HepG2 (cell line): ENCODE measurements at places on chromosomes 2 and 18. TPM values are rescaled to one million over a fixed set of nuclear protein-coding genes. Genes with fewer than 3 reads are reported as not detected.
A peak's percentile ranks its signal among the peaks of the same experiment; 100 is the strongest.

GRCh38 chr18:5582076-5582475, 38.3 kb upstream of the EPB41L3 start:
- no peak for DNase-seq

DNA sequence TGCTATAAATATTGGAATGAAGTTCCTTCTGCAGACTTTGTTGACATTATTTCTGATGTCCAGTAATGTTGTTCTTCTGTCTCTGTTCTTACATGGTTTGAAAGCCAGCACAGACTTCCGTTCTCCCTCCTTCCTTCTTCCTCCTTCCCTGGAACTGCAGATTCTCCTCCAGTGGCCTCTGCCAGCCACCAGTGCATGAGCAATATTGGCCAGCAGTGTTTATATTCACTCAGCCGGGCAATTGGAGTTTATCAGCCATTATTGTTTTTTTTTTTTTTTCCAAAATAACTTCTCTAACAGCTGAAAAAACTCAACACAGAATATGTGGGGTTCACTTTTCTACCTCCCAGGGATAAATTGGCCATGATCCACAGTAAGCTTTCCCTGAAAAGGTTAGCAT, 86.8 kb downstream of the ADCYAP1 start:
- no peak for DNase-seq

- peak; percentile 55 for DNase-seq
Measured at GRCh38 chr2:223901854-223902253, 43.3 kb downstream of the WDFY1 start.

DNA sequence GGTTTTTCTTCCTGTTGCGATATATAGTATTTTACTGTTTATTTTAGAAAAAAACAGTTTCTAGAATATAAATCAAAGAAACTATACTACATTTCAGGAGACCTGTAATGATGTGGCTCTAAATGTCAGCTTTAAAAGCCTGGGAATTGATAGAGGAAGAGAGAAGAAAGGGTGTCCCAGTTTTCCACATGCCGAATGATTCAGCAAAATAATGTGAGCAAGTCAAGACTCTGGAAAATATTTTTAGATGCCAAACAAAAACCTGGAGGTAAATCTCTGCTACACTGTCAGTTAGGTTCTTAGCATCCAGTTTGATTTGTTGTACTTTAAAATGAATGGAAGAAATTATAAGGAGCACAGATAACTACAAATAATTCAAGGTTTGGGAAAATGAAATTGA, 67.1 kb upstream of the DSG1 start:
- no peak for DNase-seq

- peak; percentile 69 for DNase-seq
Measured at GRCh38 chr2:8659092-8659734, 22.6 kb upstream of the ID2 start.

The VIT gene
- not detected in 2 replicates for total RNA-seq
